ENCODE measurements at places on chromosomes 16 and 17.

DNA sequence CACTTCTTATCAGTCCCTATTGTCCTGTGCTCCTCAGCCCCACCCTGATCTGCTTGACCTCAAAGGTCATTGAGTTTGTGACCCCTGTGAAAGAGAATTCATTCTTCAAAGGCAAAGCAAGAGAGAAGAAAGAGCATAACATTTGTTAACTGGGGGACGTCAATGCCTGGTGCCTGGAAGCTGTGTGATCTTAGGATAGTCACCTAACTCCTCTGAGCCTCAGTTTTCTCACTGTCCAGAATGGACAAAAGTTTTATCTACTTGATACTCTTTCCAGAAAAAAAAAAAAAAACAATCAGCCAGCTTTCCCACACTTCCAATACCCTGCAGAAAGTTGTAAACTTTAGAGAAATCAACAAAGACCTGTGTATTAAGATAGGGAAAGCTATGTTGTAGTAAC, 173.1 kb downstream of the C16orf78 start:
- no peak for DNase-seq

DNA sequence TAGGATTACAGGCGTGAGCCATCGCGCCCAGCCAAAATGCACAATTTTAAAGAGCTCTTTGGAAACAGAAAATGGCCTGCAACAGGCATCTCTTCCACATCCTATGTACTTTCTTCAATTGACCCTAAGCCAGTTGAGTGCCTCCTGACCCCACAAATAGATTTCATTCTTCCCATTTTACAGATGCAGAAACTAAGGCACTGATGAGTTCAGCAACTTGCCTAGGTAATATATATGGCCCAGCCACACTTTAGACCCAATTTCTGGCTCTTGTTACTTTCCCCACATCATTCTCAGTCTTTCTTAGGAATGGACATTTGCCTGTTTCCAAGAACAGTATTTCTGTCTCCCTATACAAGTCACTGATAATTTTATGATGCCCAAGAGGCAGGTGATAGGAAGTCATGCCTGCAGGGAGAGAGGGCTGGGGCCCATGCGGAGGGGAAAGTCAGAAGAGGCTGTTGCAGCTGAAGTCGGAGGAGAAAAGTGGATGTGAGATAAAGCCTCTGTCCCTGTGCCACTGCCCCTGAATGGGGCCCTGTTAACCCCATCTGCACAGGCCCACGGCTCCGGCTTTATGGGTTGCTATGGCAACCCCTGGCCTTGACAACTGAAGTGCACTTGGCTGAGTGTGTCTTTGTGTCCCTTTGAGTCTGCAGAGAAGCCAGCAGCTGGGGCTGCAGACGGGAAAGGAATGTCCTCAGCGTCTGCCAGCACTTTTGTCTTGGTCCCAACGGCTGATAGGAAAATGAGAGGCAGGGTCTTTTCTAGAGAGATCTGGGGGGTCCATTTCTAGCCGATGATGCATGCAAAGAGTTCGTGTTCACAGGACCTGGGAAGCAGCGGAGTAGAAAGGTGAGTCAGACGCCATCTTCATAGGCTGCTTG, 45.9 kb downstream of the ABAT start:
- DNase-seq, result no peak

DNA sequence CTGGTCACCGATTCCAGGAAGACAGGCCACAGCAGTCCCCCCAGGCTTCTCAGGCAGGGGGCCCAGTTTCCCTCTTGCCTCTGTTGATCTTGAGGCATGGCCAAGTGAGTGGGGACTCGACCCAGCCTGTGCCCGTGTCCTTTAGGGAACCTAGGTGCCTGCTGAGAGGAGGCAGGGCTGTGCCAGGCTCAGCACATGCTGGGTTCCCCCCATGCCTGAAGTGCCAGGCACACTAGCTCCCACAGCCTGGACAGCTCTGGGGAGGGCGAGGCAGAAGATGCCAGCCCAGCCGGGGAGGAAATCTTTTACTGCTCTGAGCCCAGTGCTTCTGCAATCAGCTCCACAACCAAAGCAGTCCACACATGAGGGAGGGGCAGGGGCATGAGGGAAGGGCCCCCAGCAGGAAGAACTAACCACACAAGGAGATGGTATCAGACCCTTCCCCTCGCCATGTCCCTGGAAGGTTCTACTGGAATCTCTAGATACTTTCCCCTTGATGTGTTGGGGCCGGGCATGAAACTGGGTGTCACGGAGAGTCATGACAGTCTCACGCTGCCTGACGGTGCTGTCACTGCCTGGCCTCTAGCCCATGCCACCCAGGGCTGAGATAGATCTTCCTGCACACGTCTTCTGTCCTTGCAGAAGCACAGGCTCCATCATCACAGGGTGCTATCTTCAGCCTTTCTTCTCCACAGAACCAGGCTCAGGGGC, 25.5 kb downstream of the MYO18A start:
- no peak for DNase-seq

GRCh38 chr17:7834542-7834956, 532 bp downstream of the KDM6B start:
- DNase-seq, result peak; percentile 43

GRCh38 chr17:40470932-40471828, 27.9 kb downstream of the IGFBP4 start:
- no peak for DNase-seq

DNA sequence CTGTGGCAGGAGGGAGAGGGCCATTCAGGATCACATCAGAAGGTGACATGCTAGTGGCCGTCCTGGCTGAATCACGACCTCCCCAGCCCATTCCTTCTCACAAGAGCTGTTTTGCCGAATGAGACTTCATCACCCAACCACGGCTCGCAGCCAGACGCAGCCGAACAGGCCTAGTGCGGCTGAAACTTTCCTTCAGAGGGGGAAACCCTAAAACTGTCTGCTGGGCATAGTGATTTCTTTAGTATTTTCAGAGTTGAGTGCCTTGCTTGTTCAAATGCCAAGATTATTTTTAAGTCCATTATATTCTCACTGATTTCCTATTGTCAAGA, 343.7 kb downstream of the CPPED1 start:
- DNase-seq, result no peak

DNA sequence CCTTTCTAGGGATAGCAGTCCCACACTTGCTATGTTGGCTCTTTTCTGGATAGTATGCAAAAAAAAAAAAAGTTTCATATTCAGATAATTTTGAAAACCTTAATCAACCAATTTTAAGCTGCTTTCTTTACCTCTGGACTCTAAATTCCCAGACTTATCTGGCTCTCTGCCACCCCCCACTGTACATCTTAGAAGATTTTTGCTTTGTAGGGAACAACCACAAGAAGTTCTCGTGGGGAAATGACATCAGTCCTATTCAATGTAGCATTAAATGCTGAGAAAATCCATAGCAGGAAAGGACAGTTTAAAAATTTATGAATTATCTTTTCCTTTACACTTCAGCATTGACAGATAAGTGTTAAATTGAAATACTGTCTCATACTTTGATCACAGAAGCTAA, 562.7 kb upstream of the HSBP1 start:
- no peak for DNase-seq

GRCh38 chr16:59108374-59108773, 374.3 kb upstream of the GOT2 start:
- DNase-seq, result no peak

- no peak for DNase-seq
Measured at GRCh38 chr16:12411516-12411915, 392.2 kb downstream of the CPPED1 start.

GRCh38 chr17:34265711-34266110, 4.3 kb upstream of the CCL7 start:
- no peak for DNase-seq

- DNase-seq, result no peak
Measured at GRCh38 chr17:78344666-78345065, 15.2 kb downstream of the SOCS3 start.

- no peak for DNase-seq
Measured at GRCh38 chr16:57166951-57167350, 18.9 kb downstream of the PSME3IP1 start.

DNA sequence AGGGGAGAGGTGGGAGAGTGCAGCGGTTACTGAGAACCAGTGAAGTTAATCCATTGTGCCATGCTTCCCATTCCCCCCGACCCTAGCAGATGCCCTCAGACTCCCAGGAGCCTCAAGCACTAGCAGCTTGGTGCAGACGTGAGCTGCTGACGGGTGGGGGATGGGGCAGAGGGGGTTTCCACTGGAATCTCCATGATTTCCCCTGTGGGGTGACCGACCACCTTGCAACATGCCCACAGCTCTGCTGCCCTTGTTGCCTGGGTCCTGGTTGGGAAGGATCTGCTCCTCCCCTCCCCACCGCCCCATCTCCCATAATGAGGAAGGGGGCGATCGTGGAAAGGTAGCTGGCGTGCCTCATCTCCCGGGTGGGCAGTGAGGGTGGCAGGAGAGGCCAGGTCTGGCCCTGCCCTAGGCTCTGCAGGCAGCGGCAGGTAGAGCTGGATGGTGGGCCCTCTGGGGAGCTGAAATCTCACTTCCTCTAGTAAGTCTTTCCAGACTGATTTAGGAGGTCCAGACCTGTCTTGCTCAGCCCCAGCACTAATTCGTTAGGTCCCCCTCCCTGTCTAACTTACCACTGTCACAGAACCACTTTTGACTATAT, 9.6 kb downstream of the FLOT2 start:
- DNase-seq, result no peak

GRCh38 chr16:49350265-49351095, 23.1 kb upstream of the C16orf78 start:
- peak; percentile 21 for DNase-seq

DNA sequence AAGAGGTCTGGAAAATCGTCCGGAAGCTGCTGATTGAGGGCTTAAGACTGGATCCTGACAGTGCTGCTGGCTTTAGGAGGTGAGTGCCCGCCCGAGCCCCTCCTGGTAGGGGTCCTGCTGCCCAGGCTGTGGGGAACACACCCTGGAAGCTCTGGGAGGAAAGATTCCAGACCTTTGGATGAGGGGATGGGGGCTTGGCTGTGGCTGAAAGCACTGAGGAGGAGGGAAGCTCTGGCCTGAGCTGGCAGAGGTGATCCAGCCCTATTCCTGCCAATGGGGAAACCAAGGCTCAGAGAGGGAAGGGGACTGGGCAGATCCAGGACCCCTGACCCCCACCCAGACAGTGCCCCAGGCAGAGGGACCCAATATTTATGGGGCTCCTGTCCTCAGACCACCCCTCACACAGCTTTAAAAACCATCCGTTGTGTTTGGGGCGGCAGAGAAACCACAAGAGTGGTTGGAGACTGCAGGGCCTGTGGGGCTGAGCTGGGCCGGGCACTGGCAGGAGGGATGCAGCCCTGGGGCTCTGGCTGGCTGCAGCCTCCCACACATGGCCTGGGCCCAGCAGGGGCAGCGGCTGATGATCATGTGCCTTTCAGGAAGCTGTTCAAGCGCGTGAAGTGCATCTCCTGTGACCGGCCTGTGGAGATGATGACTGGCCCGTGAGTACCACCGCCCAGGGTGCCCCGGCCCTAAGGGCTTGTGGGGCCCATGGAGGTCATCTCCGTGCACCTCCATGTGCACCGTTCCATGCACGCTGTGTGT, 22.8 kb downstream of the UBALD1 start:
- no peak for DNase-seq

DNA sequence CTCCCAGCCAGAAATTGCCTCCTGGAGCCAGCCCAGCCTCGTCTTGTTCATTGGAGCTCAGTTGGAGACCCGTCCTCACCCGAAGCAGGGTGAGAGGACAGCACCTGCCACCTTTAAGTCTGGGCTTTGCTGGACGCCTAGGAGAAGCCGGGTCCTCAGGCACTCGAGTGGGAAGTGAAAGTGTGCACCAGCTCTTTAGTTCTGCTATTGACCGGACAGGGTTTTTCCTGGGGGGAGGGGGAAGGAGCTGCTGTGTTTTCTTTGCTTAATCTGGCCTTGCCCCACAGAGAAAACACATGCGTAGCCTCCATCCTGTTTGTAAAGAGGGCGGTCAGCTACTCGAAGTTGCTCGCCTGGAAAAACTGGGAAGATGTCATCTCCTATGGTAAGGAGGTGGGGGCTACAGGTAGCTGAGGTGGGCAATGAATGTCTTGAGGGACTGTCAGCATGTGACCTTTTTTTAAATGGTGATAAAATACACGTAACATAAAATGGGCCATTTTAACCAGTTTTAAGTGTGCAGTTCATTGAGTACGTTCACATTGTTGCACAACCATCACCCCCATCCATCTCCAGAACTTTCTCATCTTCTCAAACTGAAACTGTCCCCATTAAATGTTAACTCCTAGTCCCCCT, 34.4 kb downstream of the CMIP start:
- no peak for DNase-seq

GRCh38 chr17:48841395-48841831, 10.6 kb downstream of the CALCOCO2 start:
- no peak for DNase-seq

DNA sequence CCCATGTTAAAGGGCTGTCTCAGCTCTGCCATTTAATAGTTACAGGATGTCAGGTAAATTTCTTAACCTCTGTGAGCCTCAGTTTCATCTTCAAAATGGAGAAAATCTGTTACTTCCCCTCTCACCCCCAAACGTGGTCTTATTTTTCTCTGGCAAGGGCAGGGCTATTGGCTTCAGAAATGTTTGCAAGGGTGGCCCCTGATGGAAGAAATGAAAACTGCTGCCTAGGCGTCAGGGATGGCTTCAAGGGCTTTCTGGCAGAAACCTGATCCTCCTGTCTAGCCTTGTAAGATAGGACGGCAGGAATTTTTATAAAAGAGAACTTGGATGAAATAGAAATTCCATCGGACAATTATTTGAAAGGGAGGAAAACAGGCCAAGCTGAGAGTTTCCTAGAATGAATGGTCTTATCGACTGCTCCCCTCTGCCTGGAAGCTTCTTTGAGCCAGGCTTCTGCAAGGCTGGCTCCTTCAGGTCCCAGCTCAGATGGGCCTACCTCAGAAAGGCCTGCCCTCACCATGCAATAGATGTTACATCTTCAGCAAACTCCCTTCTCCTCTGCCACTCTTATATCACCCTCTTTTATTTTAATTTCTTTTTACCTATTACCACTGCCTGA, 43.0 kb upstream of the TANGO6 start:
- DNase-seq, result peak; percentile 23

- DNase-seq, result no peak
Measured at GRCh38 chr16:64657316-64658011, 464.4 kb downstream of the CDH11 start.

- DNase-seq, result no peak
Measured at GRCh38 chr17:32161029-32161428, 18.7 kb downstream of the RHOT1 start.

DNA sequence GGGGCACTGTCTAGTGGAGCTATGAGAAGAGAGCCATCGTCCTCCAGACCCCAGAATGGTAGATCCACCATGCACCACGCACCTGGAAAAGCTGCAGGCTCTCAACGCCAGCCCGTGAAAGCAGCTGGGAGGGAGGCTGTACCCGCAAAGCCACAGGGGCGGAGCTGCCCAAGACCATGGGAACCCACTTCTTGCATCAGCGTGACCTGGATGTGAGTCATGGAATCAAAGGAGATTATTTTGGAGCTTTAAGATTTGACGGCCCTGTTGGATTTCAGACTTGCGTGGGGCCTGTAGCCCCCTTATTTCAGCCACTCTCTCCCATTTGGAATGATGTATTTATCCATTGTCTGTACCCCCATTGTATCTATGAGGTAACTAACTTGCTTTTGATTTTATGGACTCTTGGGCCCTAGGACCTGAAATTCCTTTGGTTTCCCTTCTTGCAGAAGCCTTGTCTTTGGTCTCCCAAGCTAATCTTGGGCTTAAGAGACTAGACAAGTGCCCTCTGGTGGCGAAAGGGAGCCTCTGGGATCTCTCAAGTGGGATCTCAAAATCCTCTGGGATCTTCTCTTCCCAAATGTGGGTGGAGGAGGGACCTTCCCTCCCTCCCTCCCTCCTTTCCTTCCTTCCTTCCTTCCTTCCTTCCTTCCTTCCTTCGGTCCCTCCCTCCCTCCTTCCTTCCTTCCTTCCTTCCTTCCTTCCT, 58.2 kb upstream of the HAPSTR1 start:
- no peak for DNase-seq

- DNase-seq, result no peak
Measured at GRCh38 chr16:71706046-71706445, 18.5 kb downstream of the PHLPP2 start.

Data from activated T-cell treated with anti-CD3 and anti-CD28 coated beads, Interleukin-2, amount 50 U/mL, for 4 hours (primary cell).